ENCODE measurements at places on chromosomes 2 and 18. TPM values are rescaled to one million over a fixed set of nuclear protein-coding genes. Genes with fewer than 3 reads are reported as not detected.

Gene OXER1
- polyA plus RNA-seq: not detected

Gene ABHD1
- polyA plus RNA-seq: not detected

Gene POTEC
- not detected for polyA plus RNA-seq

Gene ATAD2B
- 6.7 TPM for polyA plus RNA-seq

Gene FSHR
- not detected for polyA plus RNA-seq

Gene ACTR3
- 60.3 TPM for polyA plus RNA-seq

Gene CHST9
- not detected for polyA plus RNA-seq

Gene CRYGC
- polyA plus RNA-seq: not detected

Gene CNRIP1
- polyA plus RNA-seq: 58.7 TPM

Gene CCBE1
- polyA plus RNA-seq: 0.04 TPM

Gene LRRTM1
- 1.5 TPM for polyA plus RNA-seq

Gene MBOAT2
- polyA plus RNA-seq: 27.3 TPM

Gene G6PC2
- not detected for polyA plus RNA-seq

Gene ALKAL2
- not detected for polyA plus RNA-seq

Gene REG3A
- polyA plus RNA-seq: not detected

Gene BBS5
- polyA plus RNA-seq: 23.0 TPM

Gene SDC1
- polyA plus RNA-seq: 9.0 TPM

Gene KCNK3
- 0.39 TPM for polyA plus RNA-seq

Gene ZNF804A
- 10.8 TPM for polyA plus RNA-seq

Gene IL36G
- polyA plus RNA-seq: not detected

Gene UGT1A5
- not detected for polyA plus RNA-seq

Gene CXCR4
- polyA plus RNA-seq: 6.1 TPM

Gene RNF125
- not detected for polyA plus RNA-seq

Gene HNRNPLL
- polyA plus RNA-seq: 37.1 TPM

Gene CAPN13
- polyA plus RNA-seq: not detected

Gene LIPG
- polyA plus RNA-seq: not detected

Gene PAX3
- 8.8 TPM for polyA plus RNA-seq

Gene TUBB8B
- polyA plus RNA-seq: not detected

Gene CRYGD
- polyA plus RNA-seq: 0.42 TPM

Gene IL37
- polyA plus RNA-seq: not detected

Gene SMARCAL1
- 3.3 TPM for polyA plus RNA-seq

Gene IFIH1
- 0.83 TPM for polyA plus RNA-seq

Gene POTEI
- 0.67 TPM for polyA plus RNA-seq

Gene KCNE4
- not detected for polyA plus RNA-seq

Gene MALL
- polyA plus RNA-seq: not detected

Gene KYNU
- not detected for polyA plus RNA-seq

Gene FRZB
- 2.3 TPM for polyA plus RNA-seq

Gene APLF
- not detected for polyA plus RNA-seq

Gene VAMP8
- 1.6 TPM for polyA plus RNA-seq

Gene ACTR1B
- 5.9 TPM for polyA plus RNA-seq

Gene C18orf63
- polyA plus RNA-seq: not detected

Gene SLC8A1
- 388 TPM for polyA plus RNA-seq

Gene TSPYL6
- not detected for polyA plus RNA-seq

Gene KATNAL2
- polyA plus RNA-seq: 6.4 TPM

Gene UGT1A7
- polyA plus RNA-seq: not detected

Measured in Purkinje cell (primary cell).